ENCODE measurements at places on chromosomes 1 and 21. TPM values are rescaled to one million over a fixed set of nuclear protein-coding genes. Genes with fewer than 3 reads are reported as not detected.

DNA sequence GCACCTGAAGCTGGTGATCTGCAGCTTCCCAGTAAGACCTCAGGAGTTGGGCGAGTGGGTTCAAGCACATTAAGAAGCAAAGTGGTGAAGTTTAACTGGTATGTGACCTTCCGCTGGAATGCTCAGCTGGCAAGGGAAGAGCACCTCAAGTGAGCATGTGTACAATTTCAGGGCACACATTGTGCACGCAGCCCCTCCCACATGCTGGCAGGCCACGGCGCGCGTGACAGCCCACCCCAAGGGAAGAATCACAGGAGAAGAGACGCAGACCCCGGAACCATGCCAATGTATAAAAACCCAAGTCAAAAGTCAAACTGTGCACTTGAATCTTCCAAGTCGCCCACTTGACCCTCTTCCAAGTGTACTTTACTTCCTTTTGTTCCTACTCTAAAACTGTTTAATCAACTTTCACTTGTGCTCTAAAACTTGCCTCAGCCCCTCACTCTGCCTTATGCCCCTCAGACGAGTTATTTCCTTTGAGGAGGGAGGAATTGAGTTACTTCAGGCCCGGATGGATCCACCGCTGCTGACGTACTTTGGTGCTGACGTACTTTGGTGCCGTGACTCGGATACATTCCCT lies 20.0 kb downstream of the LRRC3 start:
- H3K27me3 ChIP-seq = no peaks in the 10 kb centered on the region
- H3K4me1 ChIP-seq = no peaks in the 10 kb centered on the region
- H3K36me3 ChIP-seq = no peaks in the 10 kb centered on the region
- H3K27ac ChIP-seq = no peak overlapping the region
- DNase-seq = no peak

DNA sequence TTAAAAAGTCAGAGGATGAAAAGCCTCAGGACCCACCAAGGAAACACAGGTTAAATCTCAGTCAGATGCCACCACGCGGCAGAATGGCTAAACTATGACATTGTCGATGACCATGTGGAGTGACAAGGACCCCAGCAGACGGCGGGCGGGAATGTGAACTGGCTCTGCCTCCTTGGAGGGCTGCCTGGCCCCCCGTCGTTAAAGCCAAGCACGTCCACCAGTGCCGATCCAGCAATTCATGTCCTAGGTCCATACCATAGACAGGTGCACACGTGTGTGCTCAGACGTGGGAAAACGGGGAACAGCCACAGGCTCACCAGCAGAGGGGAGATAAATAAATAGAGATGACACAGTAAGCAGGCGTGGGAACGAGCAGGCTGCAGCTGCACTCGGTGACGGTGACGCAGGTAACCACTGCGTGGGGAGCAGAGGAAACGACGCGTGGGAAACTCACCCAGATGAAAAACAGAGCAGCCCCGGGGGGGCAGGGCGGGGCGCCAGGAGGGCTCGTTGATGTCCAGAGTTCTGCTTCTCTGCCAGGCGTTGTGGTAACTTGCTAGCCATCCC lies 28.3 kb upstream of the PCBP3 start:
- H3K27me3 ChIP-seq = no peaks in the 10 kb centered on the region
- no peak overlapping the region for H3K27ac ChIP-seq
- H3K4me1 ChIP-seq = peaks cover 9% of the 10 kb centered on the region
- H3K36me3 ChIP-seq = no peaks in the 10 kb centered on the region

Gene MYBPH
- 0.17 TPM for polyA plus RNA-seq

Gene PLA2G2F
- polyA plus RNA-seq = not detected

Gene NTMT2
- not detected for polyA plus RNA-seq

DNA sequence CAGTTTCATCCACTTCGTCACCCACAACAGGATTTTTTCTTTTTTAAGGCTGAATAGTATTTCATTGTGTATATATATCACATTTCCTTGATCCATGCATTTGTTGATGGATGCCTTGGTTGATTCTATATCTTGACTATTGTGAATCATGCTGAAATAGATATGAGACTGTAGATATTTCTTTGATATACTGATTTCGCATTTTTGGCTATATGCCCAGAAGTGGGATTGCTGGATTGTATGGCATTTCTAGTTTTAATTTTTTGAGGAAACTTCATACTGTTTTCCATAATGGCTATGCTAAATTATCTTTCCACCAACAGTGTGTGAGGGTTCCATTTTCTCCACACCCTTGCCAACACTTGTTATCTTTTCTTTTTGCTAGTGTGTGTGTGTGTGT lies 5.0 kb downstream of the GUCA2B start:
- no peaks in the 10 kb centered on the region for H3K4me1 ChIP-seq
- H3K27ac ChIP-seq = no peak overlapping the region
- H3K36me3 ChIP-seq = no peaks in the 10 kb centered on the region
- DNase-seq = no peak

DNA sequence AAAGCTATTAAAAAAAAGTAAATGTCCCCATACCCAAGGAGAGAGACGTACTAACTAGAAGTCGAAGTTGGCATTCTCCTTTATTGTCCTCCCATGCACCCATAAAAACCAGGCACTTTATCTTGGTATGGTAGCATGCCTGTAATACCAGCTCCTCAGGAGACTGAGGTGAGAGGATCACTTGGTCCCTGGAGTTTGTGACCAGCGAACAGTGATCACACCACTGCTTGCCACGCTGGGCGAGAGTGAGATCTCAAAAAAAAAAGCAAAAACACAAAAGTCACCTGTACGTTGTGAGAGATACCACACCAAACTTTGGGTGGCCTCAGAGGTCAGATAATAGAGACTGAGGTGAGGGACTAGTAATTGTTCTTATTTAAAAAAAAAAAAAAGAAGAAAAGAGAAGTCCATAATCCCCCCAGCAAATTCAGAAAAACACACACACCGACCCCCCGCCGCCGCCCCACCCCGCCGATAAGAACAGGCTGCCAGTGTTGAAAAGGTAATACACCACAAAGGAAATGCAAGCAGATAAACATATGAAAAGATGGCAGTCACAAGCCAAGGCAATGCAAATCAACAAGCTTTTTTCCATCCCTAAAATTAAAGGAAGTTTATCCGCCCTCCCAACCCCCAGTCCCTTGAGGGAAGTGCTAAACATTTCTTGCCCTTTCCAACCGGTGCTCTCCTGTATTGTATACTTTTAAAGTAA lies 3.6 kb downstream of the L1TD1 start:
- no peak overlapping the region for H3K27ac ChIP-seq
- H3K36me3 ChIP-seq = no peaks in the 10 kb centered on the region
- peaks cover 8% of the 10 kb centered on the region for H3K4me1 ChIP-seq
- no peak for DNase-seq

Gene C1orf185
- not detected for polyA plus RNA-seq

DNA sequence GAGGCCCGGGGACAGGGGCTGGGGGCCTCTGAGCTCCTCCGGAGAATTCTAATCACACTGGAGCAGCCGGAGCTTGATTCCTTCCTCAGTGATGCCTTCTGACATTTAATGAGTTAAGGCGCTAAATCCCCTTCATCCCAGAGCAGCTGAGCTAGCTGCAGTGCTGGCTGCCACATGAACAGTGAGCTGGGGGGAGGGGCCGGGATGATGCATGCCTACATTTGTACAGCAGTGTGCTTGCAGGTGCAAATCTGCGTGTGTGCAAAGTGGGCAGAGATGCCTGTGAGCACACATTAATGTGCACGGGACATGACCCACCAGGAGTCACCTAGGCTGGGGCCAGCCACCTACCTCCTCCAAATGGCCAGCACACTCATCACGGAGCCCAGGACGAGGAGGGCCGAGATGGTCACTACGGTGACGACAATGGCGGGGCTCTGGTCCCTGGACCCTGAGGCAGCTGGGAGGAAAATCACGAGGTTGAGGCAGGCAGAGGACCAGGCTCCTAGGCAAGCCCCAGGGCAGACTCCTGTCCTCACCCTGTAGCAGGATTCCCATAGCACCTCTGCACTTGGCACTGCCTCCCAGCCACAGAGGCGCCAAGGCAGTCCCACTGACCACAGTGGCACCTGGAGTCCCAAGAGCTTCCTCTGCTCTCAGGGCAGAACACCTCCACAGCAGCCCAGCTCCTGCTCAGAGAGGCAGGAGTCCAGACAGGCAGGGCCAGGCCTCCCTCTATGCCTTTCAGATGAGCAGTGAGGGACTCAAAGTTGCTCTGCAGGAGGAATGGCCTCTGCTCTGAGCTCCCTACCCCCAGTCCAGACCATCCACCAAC lies 34.7 kb downstream of the CDCA8 start:
- no peaks in the 10 kb centered on the region for H3K4me1 ChIP-seq
- DNase-seq = no peak
- no peak overlapping the region for H3K27ac ChIP-seq
- peaks cover 3% of the 10 kb centered on the region for H3K27me3 ChIP-seq
- no peak overlapping the region for H3K4me3 ChIP-seq

DNA sequence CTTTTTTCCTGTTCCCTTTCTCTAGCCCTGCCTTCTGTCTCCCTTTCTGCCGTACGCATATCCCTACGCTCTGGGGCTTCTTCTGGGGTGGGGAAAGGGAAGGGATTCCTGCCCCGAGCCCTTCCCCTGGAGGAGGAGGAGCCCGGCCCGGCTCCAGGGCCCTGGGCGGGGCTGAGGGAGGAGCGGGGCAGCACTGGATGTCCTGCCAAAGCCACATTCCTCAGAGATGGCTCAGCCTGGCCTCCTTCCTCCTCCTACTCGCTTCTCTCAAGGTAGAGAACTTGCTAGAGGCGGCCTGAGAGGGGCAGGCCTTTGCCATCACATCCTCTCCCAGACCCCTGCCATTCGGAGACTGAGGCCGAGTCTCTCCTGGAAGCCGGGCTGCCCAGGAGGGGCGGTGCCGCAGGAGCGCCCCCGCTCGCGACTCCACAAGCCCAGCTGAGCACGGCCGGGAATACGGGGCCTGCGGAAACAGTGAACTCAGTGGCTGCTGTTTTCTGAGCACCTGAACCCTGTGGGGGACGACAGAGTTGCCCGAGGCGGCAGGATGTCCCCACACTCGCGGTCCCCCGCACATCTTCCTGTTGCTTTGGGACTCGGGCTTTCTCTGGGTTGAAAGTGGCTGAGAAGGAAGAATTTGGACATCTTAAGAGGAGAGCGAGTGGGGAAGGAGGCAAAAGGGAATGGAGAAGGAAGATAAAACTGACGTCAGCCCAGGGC lies 12.2 kb downstream of the ADAMTSL4 start:
- peaks cover 42% of the 10 kb centered on the region for H3K36me3 ChIP-seq
- peak; percentile 67 for DNase-seq
- H3K4me1 ChIP-seq = peaks cover 78% of the 10 kb centered on the region

Gene CXADR
- not detected for polyA plus RNA-seq

GRCh38 chr1:63148825-63149645 lies 173.3 kb upstream of the FOXD3 start:
- no peak overlapping the region for H3K4me3 ChIP-seq
- DNase-seq = no peak
- H3K27ac ChIP-seq = no peak overlapping the region
- H3K27me3 ChIP-seq = no peaks in the 10 kb centered on the region
- no peaks in the 10 kb centered on the region for H3K36me3 ChIP-seq
- no peaks in the 10 kb centered on the region for H3K4me1 ChIP-seq

GRCh38 chr1:213681788-213682340 lies 305.9 kb upstream of the PROX1 start:
- H3K4me1 ChIP-seq = no peaks in the 10 kb centered on the region
- H3K27me3 ChIP-seq = no peaks in the 10 kb centered on the region
- no peak overlapping the region for H3K27ac ChIP-seq
- H3K36me3 ChIP-seq = no peaks in the 10 kb centered on the region

All from CD14-positive monocyte (primary cell).